ENCODE measurements at places on chromosomes 4 and X.

DNA sequence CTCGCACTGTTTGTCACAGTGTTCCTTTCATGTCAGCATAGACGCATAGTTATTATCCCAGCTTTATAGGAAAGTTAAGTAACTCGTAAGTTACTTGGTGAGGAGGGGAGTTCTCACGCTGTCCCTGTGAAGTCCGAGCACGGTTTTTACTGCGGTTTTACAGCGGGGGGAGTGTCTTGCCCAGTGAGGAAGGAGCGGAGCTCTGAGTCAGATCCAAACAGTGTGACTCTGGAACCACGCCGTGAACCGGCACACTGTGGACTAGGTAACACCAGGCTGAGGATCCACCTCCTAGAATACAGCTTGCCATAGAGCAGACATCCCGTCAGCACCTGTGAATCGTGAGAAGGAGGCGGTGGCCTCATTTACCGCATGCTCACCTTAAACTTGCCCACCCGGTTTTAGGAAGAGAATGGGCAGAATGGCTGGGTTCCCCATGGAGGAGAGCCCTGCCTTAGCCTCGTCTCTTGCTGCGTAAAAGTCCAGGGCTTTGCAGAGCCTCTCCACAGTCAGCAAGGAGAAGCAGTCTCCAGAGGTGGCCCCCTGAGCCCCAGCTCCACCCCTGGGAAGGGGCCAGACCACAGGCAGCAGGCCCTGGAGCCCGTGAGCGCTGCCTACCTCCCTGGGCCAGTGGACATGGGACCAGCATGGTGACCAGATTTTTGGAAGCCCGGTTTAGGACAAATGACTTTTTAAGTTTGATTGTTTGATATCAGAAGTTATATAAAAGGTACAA is 40.2 kb upstream of the HGFAC start:
- no peak for DNase-seq

GRCh38 chr4:86891762-86892635 is at the start of gene C4orf36:
C4orf36 (minus strand) TSS chr4:86892422; CDS start chr4:86891520, 902 bp downstream.
- DNase-seq: peak; percentile 19

- no peak for DNase-seq
These were observed 79.4 kb downstream of the SLC10A6 start for GRCh38 chr4:86769794-86770193.

GRCh38 chr4:94127707-94128328 is 79.8 kb upstream of the SMARCAD1 start:
- no peak for DNase-seq

DNA sequence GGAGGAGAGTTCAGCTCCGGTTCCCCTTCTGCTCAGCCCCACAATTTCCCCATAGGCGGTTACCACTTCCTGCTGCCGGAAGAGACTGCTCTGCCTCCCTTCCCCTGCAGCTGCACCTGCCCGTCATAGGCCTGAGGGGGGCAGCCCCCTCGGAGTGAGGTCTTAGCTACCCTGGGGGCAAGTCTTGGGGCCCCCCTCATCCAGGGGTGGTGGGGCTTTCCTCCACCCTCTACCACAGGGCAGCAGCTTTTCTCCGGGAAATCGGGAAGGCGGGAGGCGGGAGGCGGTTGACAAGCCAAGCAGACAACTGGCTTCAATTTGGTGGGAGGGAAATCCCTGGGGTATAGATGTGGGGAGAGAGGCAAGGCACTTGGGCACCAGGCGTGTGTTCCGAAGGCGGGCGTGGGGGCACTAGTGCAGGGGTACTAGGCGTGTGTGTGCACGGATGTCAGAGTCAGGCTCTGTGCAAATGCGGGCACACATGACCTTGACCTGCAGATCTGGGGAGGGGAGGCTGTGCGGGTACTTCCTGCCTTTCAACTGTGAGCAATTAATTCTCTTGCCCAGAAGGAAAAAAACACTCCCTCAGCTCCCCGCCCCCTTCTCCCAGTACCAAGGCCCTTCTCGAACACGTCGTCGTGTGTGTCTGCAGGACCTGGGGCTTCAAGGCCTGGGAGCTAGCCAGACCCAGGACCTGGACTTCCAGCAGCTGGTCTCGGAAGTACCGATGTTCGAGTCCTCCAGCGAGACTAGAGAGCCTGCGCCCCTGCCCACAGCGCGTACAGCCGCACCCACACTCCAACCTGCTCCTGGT is 1.0 kb upstream of the ARHGAP4 start:
- DNase-seq: peak; percentile 40

- no peak for DNase-seq
These were observed 104.0 kb downstream of the TMA16 start for GRCh38 chr4:163598489-163598888.

- DNase-seq: no peak
These were observed 280.9 kb upstream of the BOD1L1 start for GRCh38 chr4:13908455-13908854.

DNA sequence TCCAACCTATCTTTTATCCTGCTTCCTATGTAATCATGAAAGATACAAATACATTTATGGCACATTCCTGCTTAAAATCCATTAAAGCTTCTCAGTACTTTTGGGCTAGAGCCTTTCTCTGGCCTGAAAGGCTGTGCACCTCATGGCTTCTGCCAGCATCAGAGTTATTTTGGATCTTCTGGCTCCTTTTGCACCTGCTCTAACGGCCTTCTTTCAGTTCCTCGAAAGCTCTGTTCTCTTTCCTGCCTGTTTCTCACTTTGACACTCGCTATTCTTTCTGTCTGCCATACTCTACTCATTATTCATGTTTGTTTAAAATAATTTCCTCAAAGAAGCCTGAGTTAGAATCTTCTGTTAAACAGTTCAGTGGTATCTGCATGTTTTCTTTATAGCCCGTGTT is 86.0 kb downstream of the LRP2BP start:
- DNase-seq: no peak

GRCh38 chrX:53077207-53078197 is 4.7 kb upstream of the TSPYL2 start:
- no peak for DNase-seq

GRCh38 chr4:47213971-47214370 is 182.6 kb downstream of the GABRB1 start:
- DNase-seq: no peak

DNA sequence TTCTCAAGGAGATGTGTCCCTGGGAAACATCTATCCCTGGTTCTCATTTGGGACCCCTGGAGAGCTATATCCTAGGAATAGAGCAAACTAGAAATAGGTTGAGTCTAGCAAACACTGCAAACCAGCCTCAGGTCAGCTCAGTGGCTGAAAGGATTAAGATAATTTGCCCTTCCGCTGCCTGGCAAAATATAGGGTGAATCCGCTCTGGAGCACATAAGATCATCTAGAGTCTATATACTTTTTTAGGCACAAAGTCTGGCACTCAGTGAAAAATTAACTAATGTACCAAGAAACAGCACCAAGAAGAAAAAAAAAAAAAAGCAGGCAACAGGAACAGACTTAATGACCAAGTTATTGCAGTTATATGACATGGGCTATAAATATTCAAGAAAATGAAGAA is 7.3 kb upstream of the GUCY2F start:
- DNase-seq: no peak

DNA sequence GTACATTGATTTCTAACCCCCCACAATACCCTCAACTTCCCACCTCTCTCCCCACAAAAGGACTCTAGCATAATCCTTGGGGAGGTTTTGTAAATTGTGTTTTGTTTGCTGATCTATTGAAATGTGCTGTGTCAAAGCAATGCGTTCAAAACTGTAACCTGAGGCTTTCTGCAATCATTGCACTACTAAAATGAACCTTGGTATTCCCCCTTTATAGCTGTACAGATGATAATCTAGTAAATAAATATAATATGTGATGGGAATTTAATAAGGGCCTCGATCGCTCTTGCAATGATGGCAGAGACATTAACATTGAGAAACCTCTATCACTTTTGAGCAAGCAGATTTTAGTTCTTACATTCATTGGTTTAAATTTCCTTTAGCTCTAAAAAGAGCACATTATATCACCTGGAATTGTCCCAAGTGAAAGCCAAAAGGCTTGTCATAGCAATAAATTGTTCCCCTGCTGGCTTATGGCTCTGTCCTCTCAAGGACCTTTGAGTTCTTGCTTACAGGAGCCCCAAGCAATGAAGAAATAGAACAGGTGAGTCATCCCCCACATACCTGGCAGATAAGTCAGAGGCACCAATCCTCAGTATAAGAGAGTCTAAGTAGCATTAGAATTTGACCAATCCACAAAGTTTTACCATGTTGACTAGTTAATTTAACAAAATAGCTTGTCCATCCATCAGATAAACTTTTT is 18.4 kb upstream of the ACE2 start:
- DNase-seq: no peak

Data from stimulated activated CD8-positive, alpha-beta memory T cell treated with anti-CD3 and anti-CD28 coated beads, Interleukin-2, amount 100 ng/mL, for 48 hours (primary cell).